HepG2 (cell line): ENCODE measurements at places on chromosomes 12 and 14.

- no peak for DNase-seq
Observed at GRCh38 chr12:50918584-50919316, 33.6 kb upstream of the HIGD1C start.

- no peak for DNase-seq
Observed at GRCh38 chr14:79516009-79516408, 695.3 kb downstream of the DIO2 start.

GRCh38 chr12:48183091-48183875 lies at the start of gene CCDC184:
Gene CCDC184, plus strand, starts transcription at chr12:48183644. Its CDS starts 479 bp downstream, at chr12:48184123.
- DNase-seq = no peak

DNA sequence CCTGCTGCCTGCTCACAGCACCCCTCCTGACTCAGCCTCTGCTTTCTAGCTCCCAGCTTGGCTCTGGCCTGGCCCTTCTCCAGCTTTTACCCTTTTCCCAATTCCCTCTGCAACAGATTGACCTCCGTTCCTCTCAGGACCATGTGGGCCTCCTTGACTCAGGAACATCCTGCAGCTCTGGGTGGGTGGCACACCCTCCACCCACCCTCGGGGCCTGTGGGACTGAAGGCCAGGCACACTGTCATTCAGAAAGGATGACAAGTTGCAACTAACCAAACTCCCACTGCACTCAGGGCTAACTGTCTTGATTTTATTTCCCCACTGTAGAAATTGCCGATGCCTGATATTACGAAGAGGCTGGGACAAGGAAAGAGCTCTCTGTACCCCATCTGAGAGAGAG lies 59.4 kb downstream of the HELB start:
- no peak for DNase-seq

GRCh38 chr14:104879201-104879982 lies 14.3 kb downstream of the CEP170B start:
- no peak for DNase-seq

- no peak for DNase-seq
Observed at GRCh38 chr12:93626160-93626559, 51.0 kb upstream of the CRADD start.

DNA sequence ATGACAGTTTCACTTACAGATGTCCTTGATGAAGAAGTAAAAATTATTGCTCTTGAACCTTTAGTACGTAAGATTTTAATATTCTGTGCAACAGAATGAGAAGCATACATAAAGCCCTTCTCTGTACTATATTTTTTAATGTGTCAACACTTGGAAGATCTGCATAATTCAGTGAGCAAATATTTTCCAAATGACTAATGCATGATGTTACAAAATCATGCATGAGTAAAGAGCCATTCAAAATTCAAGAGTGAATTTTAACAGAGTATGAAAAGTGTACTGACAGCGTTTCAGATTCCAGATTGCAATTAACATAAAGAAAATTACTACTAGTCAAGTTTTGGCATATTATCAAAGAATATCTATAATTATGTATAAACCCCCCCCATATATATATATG lies 101.4 kb upstream of the BBS10 start:
- DNase-seq = no peak

GRCh38 chr12:132296063-132296462 lies 33.3 kb downstream of the GALNT9 start:
- DNase-seq = no peak

DNA sequence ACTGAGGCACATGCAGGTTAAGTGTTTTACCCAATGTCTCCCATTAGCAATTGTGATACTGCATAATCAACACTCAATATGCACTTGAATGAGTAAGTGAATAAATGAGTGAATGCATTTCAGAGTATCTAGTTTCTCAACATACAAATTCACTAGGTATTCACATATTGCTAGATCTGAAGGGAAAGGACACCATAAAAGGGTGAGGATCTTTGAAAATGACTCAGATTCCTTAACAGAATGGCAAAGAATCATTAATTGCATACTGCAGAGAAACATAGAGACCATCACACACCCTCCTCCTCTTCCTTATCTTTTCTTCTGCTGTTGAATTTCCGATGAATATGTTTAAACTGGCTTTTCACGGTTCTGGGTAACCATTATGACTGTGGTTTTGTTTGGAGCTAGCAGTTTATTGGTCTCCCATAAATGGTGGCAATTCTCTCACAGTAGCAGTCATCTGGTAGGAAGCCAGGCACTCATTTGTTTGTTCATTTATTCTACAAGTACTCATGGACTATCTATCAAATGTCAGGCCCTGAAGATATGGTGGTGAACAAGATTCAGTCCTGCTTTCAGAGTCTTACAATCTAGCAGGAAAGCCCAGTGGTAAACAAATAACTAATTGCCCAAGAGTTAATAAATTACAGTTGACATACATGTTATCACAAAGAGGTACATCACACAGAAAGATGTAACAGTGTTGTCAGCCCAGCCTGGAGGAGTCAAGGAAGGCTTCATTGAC lies 70.2 kb downstream of the LLPH start:
- no peak for DNase-seq

GRCh38 chr14:50647282-50647681 lies 20.8 kb downstream of the SAV1 start:
- DNase-seq = no peak

DNA sequence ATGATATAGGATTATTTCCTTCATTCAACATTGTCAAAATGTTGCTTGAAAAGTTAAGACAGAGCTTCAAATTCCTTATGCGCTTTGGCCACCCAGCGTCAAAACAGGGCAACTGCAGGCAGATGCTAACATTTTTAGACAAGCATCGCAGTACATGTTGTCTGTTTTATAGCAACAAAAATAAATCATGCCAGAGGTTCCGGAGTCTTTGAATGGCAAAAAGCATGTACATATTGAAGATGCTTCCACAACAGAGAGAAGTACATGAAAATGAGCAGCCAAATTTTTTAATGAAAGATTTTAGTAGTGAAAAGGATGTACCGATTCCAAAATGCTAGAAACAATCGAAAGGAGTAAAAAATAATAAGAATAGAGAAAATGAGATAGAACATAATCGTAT lies 49.8 kb upstream of the USP15 start:
- DNase-seq = peak; percentile 28

- no peak for DNase-seq
Observed at GRCh38 chr14:100545359-100545758, 41.9 kb downstream of the BEGAIN start.

DNA sequence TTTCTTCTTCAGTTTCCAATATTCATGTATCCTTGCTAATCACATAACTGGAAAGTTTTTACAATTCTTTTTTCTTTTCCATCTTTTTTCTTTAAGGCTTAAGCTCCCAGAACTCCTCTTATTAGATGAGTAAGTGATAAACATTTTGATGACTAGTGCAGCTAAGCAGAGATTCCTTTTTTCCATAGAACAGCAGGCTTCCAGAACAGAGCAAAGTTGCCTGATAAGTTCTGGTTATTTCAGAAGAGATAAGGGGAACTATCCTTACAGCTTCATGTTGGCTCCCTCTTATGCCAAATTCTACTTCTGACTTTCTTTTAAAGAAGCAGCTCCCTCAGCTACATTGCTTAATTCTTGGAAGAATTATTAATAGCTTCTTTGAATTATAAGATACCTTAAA lies 194.7 kb upstream of the FAR2 start:
- no peak for DNase-seq

DNA sequence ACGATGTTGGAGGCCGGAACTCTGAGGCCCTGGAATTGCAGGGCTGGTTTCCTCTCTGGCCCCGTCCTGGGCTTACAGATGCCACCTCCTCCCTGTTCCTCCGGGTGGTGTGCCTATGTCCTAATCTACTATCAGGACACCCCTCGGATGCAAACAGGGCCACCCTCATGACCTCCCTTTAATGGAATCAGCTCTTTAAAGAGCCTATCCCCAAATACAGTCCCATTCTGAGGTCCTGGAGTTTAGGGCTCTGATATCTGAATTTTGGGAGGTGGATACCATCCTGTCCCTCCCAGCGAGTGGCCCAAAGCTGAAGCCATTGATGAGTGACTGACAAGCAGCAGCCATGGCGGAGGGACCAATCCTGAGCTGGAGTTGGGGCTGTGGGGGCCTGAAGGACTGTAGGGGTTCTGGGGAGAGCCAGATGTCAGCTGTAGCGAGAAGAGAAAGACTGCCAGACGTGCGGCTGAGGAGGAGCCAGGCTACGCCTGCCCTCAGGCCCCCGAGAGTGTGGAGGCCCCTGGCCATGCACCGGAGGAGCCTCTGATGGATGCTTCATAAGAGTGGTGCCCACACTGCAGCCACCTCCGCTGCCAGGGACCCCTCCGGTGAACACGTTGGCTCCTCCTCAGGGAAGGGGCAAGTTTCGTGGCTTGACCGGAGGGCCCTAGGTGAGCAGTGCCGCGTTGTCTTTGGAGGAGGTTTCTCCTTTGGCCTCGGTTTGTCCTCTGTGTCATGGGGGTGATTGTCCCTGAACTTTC lies 100.2 kb downstream of the KIF26A start:
- no peak for DNase-seq

GRCh38 chr14:103121121-103121845 lies 2.0 kb upstream of the TNFAIP2 start:
- no peak for DNase-seq

GRCh38 chr14:102196902-102197230 lies 57.2 kb downstream of the WDR20 start:
- DNase-seq = no peak

DNA sequence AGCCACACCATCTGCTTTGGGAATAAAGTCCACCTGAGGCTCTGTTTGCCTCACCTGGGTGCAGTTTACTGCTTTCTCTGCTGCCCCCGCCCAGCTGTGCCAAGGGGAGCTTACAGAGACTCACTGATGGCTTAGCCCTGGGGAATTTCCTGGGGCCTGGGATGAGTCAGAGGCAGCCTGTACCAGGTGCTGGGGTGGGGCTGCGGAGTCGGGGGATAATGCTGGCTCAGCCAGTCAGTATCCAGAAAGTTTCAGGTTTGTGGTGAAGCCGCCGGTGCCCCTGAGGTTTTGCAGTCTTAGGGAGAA lies 22.3 kb downstream of the PLEKHG3 start:
- no peak for DNase-seq

DNA sequence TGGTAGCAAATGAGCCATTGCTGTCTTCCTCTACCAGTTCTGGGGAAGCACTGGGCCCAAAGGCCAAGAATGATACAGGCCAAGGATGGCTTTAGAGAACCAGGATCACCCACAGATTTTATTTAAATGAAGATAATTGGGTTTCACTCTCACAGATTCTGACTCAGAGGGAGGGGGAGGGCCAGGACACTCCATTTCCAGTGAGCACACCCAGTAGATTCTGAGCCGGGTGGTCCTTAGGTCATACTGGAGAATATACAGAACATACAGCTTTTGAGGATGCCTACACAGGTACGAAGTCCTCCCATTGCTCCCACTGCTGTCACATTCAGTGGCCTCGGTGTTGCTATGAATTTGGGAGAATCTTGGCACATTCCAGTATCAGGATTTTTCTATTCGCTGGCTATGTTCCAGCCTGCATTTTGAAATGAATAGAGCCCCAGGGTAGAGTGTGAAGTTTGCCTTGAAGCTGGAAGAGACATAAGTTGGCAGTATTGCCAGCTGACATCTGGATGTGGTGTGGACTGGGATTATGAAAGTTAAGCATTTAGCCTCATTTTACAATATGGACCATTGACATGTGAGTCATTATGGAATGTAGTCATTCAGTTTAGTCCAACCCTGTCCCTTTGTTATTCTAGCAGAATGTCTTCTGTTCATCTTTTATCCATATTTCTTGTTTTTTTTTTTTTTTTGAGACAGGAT lies 45.8 kb upstream of the POC1B start:
- no peak for DNase-seq

GRCh38 chr14:71597955-71598660 lies 334.1 kb upstream of the RGS6 start:
- DNase-seq = no peak

DNA sequence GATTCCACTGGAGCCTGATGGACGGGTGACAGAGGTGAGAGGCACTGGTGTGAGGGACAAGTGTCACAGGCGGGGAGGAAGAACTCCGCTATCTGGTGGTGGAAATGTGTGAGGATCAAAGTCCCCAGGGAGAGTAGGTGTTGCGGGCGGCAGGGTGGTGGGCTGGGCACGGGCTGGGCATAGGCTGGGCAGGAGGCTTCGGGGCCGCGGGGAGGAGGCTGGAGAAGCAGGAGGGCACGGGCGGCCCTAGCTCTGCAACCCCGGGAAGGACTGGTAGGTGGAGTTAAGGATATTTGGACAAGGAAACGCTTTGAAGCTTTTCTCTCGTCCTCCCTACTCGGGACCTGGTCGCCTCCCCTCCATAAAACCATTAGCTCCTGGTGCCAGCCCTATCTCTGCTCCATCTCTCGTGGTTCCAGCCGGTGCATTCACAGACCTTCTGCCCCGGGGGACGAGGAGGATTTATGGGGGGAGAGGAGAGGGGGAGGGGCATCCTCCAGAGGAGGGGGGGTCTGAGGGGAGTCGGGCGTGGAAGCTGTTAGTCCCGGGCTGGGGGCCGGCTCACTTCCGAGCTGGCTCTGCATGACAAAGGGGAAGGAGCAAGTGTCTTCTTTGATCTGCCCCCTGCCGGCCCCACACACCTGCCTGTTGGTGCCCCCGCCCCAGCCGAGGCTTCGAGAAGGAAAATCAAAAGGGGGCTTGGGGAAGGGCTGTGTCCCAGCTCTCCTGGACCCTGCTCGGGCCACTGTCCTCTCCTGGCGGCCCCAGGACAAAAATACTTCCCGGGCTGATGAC lies 504 bp downstream of the WNT5B start:
- DNase-seq = peak; percentile 32

DNA sequence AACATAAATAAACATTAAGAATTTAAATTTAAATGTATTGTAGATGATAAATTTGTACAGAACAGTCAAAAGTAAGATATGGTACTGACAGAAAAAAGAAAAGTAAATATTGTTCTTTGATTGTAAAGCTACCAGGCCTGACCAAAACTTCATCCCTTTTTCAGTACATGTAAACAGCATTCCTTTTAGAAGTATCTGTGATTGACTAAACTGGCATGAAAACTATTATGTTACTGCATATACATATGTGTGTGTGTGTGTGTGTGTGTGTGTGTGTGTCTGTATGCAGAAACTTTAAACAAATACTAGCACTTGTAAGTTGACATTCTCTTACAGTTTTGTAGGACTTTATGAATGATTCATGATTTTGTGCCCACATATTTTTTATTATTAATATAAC lies 270.9 kb downstream of the C12orf50 start:
- no peak for DNase-seq

DNA sequence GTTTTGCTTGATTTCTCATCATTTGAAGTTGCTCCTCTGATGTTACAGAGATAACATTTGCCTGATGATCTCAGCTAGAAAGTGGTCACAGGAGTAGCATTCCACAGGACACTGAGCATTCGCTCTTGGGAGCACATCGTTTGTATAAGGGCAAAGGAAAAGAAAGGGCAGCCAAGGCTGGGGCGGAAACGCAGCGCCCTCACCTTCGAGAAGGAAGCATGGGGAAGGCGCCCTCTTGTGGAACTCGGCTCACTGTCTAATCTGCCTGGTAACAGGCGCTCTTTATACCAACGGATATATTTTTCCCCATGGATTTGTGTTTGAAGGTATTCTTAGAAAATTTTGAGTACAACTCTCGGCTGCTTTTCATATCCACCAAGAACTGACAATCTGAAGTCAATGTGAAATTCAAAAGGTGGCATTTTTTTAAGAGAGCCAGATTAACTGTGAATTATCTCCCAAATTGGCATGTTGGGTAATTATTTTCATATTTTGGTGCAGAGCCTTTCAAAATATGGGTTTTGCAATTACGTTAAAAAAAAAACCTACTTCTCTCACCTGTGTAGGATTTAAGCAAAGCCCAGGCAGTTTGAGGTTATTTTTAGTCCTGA lies 172.7 kb downstream of the CAND1 start:
- peak; percentile 58 for DNase-seq
